SK-MEL-5 (cell line): ENCODE measurements at places on chromosomes 4 and X.

GRCh38 chr4:26062215-26062614 lies 148.2 kb downstream of the SMIM20 start:
- DNase-seq: peak; percentile 37

GRCh38 chr4:11727903-11728564 lies 299.3 kb upstream of the HS3ST1 start:
- DNase-seq: no peak

GRCh38 chrX:135307171-135307570 lies 2.1 kb upstream of the ETDC start:
- no peak for DNase-seq

GRCh38 chr4:69122476-69122875 lies 26.2 kb downstream of the UGT2B7 start:
- no peak for DNase-seq
